ENCODE measurements at places on chromosomes 3 and 15. TPM values are rescaled to one million over a fixed set of nuclear protein-coding genes. Genes with fewer than 3 reads are reported as not detected.

- peak overlapping the region; percentile 95 for H3K27ac ChIP-seq
- H3K36me3 ChIP-seq: no peaks in the 10 kb centered on the region
- peaks cover 29% of the 10 kb centered on the region for H3K4me1 ChIP-seq
- DNase-seq: no peak
- no peak overlapping the region for H3K4me3 ChIP-seq
These were observed 102.9 kb downstream of the FNDC3B start for GRCh38 chr3:172142051-172142863.

DNA sequence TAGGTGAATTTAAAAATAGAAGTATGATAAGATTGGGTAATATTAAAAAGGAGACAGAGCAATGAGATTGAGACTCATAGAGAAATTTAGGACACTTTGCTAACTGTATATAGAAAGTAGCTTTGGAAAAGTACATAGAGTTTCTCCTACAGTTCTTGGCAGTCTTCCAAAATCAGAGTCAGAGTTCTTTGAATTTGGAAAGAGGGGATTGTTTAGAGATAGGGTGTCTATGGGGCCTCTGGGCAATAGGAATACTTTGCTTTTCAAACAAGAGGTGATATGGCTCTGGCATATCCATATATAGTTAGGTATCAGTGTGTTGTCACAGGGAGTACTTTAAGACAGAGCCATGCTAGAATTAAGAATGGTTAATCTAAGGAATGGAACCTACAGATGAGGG is 477.1 kb upstream of the KCNMB2 start:
- H3K36me3 ChIP-seq: no peaks in the 10 kb centered on the region
- H3K27me3 ChIP-seq: no peaks in the 10 kb centered on the region
- no peak overlapping the region for H3K27ac ChIP-seq
- DNase-seq: no peak

- H3K27ac ChIP-seq: no peak overlapping the region
- H3K36me3 ChIP-seq: no peaks in the 10 kb centered on the region
- no peak for DNase-seq
- H3K27me3 ChIP-seq: no peaks in the 10 kb centered on the region
- H3K4me3 ChIP-seq: no peak overlapping the region
These were observed 127.4 kb upstream of the ABHD17C start for GRCh38 chr15:80567721-80568157.

GRCh38 chr3:155595371-155595770 is 149.5 kb downstream of the PLCH1 start:
- no peak for DNase-seq
- no peaks in the 10 kb centered on the region for H3K4me1 ChIP-seq
- no peak overlapping the region for H3K4me3 ChIP-seq
- H3K36me3 ChIP-seq: no peaks in the 10 kb centered on the region

The GP9 gene
- polyA plus RNA-seq: 0.16 TPM

The NRG4 gene
- 0.51 TPM for polyA plus RNA-seq

The TCAIM gene
- 21.0 TPM for polyA plus RNA-seq

The SLC28A1 gene
- polyA plus RNA-seq: 21.9 TPM

Measured in liver (tissue), 10 donors.